Activated CD4-positive, alpha-beta memory T cell treated with anti-CD3 and anti-CD28 coated beads, Interleukin-2, amount 10 ng/mL, durations not matched to agents 7 days and 5 days (primary cell): ENCODE measurements at places on chromosomes 13 and 19. TPM values are rescaled to one million over a fixed set of nuclear protein-coding genes. Genes with fewer than 3 reads are reported as not detected.
A peak's percentile ranks its signal among the peaks of the same experiment; 100 is the strongest.

- DNase-seq: peak; percentile 18
Measured at GRCh38 chr13:25468325-25469168, 96.8 kb downstream of the ATP8A2 start.

GRCh38 chr19:14370169-14370939 is 10.9 kb upstream of the ADGRE5 start:
- peak; percentile 68 for DNase-seq

GRCh38 chr19:46726551-46726950 is 9.6 kb upstream of the PRKD2 start:
- no peak for DNase-seq

CEACAM21 gene
- 77.0 TPM for total RNA-seq

GRCh38 chr13:94713561-94714182 is 1.3 kb upstream of the SOX21 start:
- DNase-seq: no peak

RELB gene
- total RNA-seq: 32.6 TPM

GRCh38 chr13:26440111-26440510 is 117.4 kb upstream of the WASF3 start:
- DNase-seq: no peak

ICAM4 gene
- total RNA-seq: 2.0 TPM

MAMSTR gene
- total RNA-seq: 0.88 TPM

GRCh38 chr19:43224855-43225253 is 19.4 kb upstream of the PSG4 start:
- no peak for DNase-seq

DNA sequence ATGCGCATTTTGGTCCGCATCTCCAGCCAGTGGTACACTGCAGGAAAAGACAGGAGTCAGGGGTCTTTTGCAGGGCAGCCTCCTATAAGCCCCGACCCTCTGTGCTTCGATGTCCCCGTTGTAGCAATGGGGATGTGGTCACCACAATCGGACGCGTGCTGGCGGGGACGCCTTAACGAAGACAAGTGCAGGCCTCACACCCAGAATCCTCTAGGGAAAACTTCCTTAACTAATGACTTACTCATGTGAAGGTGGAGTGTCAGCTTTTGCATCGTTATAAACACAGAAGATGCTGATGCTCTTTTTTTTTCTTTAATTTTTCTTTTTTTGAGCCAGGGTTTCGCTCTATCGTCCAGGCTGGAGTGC is 22.1 kb downstream of the VASP start:
- DNase-seq: no peak

DNA sequence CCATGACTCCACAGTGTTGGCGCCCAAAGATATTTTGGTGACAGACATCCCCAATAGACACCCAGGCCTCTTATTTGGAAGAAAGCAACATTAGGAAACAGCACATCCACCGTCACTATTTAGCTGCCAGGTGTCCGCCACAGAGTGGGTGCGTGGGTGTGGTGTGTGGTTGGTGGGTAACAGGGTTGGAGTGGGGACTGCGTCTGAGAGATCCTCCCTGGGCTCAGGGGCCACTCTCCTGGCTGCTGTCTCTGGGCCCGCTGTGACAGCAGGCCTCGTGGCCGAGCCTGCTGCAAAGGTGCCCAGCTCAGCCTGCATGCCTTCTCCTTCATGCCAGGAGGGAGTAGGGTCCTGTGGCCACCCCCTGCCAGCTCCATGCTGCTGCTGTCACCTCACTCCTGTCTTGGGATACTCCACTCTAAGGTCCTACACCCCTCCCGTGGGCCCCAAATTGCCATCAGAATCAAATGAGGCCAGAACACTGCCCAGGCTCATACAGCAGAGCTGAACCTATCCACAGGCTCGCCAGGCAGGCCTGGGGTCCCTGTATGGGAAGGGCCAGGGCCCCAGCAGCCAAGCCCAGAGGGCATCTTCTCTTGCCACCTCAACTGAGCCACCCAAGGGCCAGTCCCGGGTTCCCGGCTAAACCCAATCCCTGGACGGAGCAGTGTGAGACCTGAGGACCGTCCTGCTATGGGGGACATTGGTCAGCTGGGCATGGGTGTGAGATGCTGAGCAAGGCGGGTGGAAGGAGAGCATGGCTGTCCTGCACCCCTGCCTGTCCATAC is 24.7 kb upstream of the TIMM44 start:
- no peak for DNase-seq

OVOL3 gene
- total RNA-seq: not detected

DNA sequence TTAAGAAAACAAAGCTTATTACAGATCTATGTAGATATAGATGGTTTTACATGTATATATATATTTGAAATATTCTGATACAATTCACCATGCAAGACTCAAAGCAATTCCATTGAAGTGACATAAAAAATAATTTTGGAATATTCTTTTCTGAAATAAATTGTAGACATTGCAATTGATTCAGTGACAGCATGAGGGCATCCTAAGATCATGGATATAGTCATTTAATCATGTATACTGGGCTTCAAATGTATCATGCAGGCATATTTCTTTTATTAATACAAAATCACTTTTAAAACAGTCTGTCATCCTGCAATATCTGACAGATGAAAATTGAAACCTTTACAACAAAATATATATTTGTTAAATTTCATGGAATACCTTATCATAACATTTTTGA is 286.7 kb upstream of the SLITRK6 start:
- no peak for DNase-seq

- no peak for DNase-seq
Measured at GRCh38 chr19:17107546-17108452, 32.2 kb downstream of the MYO9B start.

DNA sequence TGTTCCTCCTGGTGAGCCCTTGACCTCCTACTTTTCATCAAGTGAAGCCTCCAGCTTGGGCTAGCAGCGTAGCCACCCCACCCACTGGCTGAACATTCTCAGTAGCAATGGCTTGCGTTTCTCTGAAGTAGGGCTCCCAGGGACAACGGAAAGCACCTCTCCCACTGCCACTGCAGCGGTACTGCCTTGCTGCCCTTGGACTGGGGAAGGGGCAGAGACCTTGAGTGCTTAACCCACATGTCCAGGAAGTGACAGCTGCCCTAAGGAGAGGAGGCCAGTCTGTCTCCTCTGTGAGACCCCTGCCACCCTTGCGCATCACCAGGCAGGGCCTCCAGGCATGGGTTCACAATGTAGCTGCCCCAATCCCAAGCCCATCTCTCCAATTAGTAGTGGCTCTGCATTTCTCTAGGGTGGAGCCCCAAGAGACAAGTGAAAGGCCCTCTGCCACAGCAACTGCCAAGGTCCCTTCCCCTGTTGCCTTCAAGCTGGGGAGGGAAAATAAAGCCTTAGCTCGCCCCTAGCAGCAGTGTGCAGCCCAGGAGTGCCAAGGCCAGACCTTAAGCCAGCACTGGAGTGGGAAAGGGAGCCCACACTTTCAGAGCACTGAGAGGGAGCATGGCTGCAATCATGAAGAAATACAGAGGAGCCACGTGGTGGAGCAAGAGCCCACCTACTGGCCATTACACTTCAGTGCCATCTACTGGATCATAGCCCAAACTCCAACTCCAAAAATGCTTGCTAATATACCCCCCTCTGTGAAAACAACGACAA is 175.9 kb upstream of the TRPC4 start:
- DNase-seq: no peak

DNA sequence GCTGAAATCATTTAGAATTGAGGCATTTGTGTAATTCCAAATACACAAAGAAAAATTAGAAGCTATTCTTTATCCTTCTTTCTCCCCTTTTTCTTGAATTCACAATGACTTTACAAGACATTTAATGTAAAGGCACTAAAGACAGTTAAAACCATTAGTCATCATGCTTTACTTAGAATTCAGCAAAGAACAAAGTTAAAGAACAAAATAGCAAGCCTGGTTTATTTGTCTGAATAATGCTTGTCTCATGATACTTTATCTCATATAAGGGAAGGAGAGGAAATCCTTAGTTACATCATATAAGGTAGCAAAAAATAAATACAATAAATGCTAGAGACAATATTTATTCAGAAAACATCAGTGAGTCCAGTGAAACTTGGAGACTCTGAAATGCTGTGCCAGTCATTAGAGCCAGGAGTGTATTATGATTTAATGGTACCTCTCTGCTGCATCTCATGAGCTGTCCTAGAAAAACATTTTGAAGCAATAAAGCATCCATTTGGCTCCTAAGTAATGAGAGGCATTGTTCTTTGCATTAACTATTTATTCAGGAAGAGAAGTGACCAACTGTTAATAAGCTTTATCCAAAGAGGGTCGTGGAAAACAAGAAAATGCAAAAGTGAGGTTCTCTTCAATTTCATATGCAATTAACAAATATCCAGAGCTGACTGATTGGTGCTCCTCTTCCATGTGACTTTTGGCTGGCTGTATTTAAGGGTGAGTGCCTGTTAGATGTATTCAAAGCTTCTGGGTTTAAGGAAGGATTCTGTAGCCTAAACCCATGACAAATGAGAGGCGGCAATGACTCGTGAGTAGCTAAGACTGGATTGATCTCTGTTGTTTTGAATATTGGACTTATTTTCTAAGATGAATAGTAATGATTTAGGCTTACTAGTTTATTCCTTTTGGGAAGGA is 105.0 kb downstream of the DGKH start:
- DNase-seq: no peak

LILRB1 gene
- total RNA-seq: 0.08 TPM

DNA sequence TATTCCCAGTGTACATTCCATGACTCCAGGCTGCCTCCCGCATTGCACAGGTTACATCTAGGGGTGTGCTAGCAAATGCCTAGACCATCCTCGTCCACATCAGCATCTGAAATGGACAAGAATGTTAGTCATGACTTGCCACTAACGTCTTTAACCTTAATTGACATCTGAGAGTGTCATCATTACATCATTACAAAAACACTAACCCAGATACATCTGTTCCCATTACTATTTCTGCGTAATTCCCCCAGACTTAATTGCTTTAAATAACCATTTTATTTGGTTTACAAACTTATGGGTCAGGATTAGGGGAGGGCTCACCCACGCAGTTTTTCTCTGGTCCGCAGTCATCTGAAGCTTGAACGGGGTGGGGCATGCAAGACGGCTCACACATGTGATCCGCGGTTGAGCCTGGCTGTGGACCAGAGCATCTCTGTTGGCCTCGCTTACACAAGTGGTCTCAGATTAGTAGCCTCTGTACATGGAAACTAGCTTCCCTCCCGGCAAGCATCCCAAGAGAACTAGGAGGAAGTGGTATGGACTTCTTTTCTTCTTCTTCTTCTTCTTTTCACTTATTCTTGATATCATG is 15.9 kb downstream of the KL start:
- DNase-seq: no peak

- DNase-seq: no peak
Measured at GRCh38 chr19:39701291-39701690, 3.0 kb upstream of the LGALS14 start.

GRCh38 chr19:28864024-28864503 is 348.9 kb downstream of the UQCRFS1 start:
- DNase-seq: no peak

- no peak for DNase-seq
Measured at GRCh38 chr19:13856497-13856896, 20.4 kb upstream of the NANOS3 start.

GRCh38 chr19:1567116-1567847 is 843 bp downstream of the MEX3D start:
- no peak for DNase-seq

POLRMT gene
- 44.8 TPM for total RNA-seq

GRCh38 chr13:45592758-45593157 is 22.8 kb downstream of the ERICH6B start:
- DNase-seq: no peak

GRCh38 chr19:29674374-29675119 is 9.3 kb downstream of the PLEKHF1 start:
- no peak for DNase-seq

BEST2 gene
- not detected for total RNA-seq
